Stimulated activated CD4-positive, alpha-beta T cell treated with anti-CD3 and anti-CD28 coated beads, Interleukin-1b, Interleukin-23, amount 100 ng/mL, for 1 hour (primary cell): ENCODE measurements at places on chromosomes 13 and 19.

DNA sequence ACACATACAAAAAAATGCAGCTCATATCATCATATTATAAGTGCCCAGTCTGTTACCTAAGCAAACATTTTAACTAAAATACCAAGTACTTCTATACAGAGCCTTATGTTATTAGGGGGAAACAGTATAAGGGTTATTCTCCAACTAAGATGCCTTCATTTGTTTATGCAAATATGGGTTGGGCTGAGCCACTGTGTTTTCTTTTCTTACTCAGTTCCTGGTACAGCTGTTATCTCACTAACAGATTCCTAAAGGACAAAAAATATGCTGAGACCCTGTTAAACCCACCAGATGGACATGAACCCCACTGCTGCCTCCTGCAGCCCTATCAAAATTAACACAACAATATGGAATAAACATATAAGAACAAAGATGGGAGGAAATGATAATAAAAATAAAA, 34.5 kb upstream of the SMAD9 start:
- DNase-seq, result no peak

DNA sequence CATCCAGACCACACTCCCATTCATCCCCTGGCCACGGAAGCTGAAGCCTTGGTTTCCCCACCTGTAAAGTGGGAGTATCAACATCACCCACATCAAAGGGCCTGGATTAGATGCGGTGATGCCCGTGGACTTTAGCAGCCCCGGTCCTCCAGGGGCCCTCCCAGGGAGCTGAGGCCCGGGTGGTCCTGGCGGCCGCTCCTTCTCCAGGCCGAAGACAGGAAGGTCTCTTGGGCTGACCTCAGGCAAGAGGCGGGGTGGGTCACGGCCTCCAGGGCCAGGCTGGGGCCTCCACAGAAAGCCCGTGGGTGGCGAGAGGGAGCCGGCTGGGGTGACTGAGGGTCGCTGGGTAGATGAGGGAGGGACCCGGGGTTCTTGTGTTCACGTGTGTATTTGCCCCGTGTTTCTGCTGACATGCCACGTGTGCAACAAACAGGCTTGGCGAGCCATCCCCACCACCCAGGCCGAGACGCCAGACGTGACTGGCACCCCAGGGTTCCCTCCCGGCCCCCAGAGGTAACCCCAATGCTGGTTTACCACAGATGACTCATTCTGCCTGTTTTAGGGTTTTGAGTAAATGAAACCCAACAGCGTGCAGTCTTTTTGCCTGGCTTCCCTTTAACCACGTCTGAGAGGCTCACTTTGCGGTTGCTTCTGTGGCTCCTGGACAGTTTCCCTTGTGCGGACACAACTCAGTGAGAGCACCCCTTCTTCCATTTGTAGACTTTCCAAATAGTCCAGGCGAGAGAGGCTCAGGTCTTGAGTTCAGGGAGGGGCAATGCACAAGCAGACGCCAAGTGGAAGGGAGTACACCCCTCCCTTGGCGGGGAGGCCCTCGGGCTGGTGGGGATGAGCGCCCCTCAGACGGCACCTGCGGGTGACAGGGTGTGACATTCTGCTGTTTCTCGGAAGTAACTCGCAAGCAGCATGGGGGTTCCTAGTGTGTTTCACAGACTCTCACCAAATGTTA, 42.9 kb downstream of the C13orf46 start:
- DNase-seq, result peak; percentile 26

GRCh38 chr19:28313633-28314032, 899.3 kb downstream of the UQCRFS1 start:
- DNase-seq, result no peak

DNA sequence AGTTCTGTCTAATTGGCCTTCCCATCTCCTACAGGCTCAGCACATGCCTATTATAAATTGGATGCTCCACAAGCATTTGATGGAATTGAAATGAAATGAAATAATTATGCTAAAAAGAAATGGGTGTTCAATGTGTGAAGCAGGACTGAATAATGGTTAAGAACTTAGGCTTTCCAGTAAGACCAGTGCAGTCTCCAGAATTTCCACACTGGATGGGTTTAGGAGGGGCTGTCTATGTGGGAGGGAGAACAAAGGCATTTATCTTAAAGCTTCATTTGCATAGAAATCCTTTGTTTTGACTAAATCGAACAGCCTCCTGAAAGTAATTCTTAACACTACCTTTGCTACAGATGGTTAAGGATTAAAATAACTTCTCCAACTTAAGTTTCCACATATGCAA, 47.9 kb upstream of the KL start:
- DNase-seq, result no peak

- no peak for DNase-seq
These were observed 19.3 kb downstream of the CCNE1 start for GRCh38 chr19:29831041-29831548.

DNA sequence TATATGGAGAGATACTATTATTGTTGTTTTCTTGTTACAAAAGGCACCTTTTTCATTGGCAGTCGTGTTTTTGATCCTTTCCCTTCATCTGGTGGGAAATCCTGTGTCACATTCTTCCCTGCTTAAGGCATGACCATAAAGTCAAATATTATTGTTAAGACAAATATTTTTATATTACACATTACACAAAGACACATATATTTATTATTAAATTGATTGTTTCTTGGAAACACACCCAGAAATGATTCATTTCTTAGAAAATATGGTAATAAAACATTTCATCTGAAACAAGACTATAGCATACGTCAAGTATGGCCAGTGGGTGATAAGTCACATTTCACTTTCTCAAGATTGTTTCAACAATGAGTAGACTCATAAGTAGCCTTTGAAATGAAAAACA, 77.3 kb downstream of the KCTD12 start:
- DNase-seq, result no peak

GRCh38 chr19:10288662-10289166, 1.0 kb upstream of the ICAM5 start:
- DNase-seq, result no peak

DNA sequence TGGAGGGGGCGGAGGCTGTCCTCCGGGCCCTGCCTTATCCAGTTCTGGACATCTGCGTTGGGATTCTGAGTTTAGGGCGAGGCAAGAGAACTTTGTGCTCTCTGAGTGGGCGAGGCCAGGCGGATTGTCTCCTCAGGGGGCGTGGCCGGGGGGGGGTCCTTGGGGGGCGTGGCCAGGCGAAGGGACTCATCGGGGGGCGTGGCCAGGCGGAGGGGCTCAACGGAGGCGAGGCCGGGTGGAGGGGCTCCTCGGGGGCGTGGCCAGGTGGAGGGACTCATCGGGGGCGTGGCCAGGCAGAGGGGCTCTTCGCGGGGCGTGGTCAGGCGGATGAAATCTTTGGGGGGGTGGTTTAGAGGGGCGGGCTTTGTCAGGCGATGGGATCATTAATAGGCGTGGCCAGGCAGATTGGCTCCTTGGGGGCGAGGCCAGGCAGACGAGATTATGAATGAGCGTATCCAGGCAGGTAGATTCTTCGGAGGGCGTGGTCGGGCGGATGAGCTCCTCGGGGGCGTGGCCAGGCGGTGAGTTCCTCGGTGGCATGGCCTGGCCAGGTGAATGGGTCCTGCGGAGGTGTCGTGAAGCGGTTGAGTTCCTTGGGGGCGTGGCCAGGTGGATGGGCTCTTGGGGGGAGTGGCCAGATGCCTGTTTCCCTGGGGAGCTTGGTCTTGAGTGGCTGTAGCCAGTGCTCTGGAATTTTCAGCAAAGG, 10.3 kb upstream of the CACNG7 start:
- DNase-seq, result no peak

DNA sequence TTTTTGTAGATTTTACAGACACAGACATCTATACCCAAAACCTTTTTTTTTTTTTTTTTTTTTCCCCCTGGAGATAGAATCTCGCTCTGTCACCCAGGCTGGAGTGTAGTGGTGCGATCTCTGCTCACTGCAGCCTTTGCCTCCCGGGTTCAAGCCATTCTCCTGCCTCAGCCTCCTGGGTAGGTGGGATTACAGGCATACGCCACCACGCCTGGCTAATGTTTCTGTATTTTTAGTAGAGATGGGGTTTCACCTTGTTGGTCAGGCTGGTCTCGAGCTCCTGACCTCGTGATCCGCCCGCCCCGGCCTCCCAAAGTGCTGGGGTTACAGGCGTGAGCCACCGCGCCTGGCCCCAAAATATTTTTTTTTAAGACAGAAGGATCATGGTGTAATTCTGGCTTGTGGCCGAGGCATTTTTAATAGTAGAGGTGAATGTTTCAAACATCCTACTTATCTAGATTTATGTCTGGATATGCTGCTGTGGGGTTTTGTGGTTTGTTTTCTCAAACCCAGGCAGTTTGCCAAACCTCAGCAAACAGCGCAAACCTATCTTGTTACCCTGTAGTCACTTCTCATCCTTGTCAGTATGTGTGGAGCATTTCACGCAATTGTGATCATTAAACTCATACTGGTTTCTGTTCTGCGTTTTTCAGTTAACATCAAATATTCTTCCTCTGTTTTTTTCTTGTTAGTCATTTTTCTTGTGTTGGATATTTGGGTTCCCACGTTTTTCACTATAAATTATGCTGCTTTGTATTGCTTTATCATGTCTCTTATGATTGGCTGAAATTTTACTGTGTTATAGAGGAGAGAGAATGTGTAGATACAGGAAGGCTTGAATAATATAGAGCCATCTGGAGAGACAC, 36.2 kb upstream of the GARRE1 start:
- DNase-seq, result no peak

DNA sequence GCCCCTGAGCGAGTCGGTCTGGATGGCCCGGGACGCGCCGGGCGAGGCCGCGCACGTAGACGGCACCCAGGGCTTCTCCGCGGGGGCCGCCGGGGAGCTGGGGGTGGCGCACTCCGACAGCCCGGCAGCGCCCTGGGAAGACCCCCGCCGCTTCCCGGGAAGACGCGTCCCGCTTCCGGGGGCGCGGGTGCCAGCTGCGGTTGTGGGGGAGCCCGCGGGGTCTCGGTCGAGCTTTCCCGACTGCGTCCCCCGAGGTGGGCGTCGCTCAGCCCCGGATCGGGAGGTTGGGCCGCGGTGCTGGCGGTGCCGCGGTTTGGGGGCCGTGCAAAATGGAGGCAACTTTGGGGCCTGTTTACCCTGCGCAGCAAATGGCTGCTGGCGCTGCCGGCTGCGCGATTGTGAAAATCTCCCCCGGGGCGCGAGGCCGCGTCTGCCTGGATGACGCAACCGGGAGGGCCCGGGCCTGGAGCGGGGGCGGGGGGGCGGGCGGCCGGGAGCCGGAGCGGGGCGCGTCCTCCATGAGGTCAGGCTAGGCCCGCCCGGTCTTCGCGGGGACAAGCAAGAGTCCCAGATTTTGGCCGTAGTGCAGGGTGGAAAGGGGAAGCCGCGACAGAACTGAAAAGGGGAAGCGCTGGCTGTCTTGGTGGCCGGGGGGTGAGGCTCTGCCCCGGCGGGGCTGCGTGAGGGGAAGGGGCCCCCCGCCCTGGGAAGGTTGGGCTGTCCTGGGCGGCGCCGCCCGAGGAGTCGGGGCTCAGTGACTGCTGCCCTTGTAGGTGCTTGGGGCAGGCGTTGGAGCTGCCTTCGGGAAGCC, 11.3 kb downstream of the PEAK3 start:
- DNase-seq, result peak; percentile 53

GRCh38 chr13:91909617-91910016, 511.2 kb downstream of the GPC5 start:
- no peak for DNase-seq

- no peak for DNase-seq
These were observed 19.7 kb downstream of the FBXL12 start for GRCh38 chr19:9799162-9799561.

DNA sequence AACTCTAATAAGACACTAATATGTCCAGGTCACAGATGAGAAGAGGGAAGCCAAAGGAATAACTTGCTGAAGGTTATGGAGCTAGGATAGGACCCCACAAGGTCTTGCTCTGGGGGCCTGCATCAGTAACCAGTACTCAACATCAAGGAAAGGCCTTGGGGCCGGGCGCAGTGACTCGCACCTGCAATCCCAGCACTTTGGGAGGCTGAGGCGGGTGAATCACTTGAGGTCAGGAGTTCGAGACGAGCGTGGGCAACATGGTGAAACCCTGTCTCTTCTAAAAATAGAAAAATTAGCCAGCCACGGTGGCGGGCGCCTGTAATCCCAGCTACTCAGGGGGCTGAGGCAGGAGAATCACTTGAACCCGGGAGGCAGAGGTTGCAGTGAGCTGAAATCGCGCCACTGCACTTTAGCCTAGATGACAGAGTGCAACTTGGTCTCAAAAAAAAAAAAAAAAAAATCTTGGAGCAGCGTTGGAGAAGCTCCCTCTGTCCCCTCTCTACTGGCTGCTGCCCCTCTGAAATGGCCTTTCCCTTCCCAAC, 1.8 kb downstream of the LONP1 start:
- no peak for DNase-seq

DNA sequence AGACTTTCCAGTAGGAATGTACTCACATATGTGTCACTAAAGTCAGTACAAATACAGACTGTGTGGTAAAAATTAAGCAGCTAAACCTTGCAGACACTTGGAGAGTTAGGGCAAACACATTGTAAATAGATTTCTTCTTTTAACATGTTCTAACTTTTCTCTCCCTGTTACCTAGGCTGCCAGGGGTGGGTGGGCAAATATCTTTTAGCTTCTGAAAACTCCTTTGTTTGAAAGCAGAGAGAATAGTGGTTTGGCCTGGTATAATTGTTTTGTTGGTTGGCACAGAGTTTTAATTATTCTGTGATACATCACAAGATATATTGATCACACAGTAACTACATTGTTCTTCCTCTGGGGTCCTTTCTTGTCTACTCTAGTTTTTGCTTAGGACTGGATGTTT, 289.8 kb upstream of the DACH1 start:
- DNase-seq, result no peak

- DNase-seq, result no peak
These were observed 44.9 kb downstream of the TEX29 start for GRCh38 chr13:111365149-111366005.

GRCh38 chr19:20423381-20424197, 142.0 kb downstream of the ZNF737 start:
- no peak for DNase-seq

DNA sequence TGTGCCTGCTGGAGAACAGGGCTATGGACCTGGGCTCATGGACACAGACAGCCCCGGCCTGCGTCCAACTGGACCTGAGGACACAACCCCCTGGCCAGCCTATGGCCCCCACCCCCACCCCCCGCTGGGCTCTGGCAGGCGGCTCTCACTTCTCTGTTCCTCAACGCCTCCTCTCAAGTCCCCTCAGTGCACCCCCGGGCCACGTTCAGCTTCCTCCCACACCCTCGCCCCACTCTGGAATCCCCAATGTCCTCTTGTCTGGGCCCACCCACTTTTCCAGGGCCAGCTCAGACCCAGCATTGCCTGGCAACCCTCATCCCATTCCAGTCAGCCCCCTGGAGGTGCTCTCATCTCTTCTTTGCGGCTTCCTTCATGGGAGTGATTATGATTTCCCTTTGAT, 130.2 kb upstream of the SPACA7 start:
- DNase-seq, result no peak

DNA sequence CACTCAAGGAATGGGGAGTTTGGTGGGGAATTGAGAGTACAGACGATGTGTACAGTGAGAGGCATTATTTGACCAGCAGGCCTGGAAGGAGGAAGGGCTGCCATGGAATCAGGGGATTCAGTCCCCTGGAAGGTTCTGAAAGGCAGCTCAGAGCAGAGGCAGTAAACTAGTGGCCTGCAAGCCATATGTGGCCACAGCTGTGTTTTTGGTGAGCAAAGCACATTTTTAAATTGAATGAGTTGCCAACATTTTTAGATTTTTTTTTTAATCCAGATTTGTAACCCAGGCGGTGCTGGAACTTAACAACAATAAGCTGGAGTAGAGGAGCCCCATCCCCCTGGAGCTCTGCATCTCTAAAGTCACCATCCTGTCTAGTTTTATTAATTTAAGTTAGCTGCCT, 95.3 kb upstream of the IPO5 start:
- no peak for DNase-seq
